Uterine smooth muscle cell (primary cell): ENCODE measurements at places on chromosomes 3 and 15. TPM values are rescaled to one million over a fixed set of nuclear protein-coding genes. Genes with fewer than 3 reads are reported as not detected.

C15orf62 gene
- total RNA-seq = not detected in 2 replicates

GASK1A gene
- 2.2 and 3.9 TPM in 2 replicates for total RNA-seq

TMEM41A gene
- 9.7 and 10.1 TPM in 2 replicates for total RNA-seq

ERICH6 gene
- 0.22 TPM in 1 of 2 replicates, not detected in the other for total RNA-seq

WDR93 gene
- under 0.01 TPM in 2 replicates for total RNA-seq

HERC2 gene
- total RNA-seq = 47.4 and 51.0 TPM in 2 replicates

CHSY1 gene
- 32.1 and 34.0 TPM in 2 replicates for total RNA-seq

MYRIP gene
- 0.12 and 0.22 TPM in 2 replicates for total RNA-seq

MUSTN1 gene
- total RNA-seq = 0.50 TPM in 1 of 2 replicates, not detected in the other

FES gene
- total RNA-seq = 33.5 and 38.1 TPM in 2 replicates

RAB6B gene
- 0.22 and 0.37 TPM in 2 replicates for total RNA-seq

LCTL gene
- 0.33 and 0.75 TPM in 2 replicates for total RNA-seq

GATM gene
- total RNA-seq = 0.25 and 0.44 TPM in 2 replicates

EFHB gene
- total RNA-seq = under 0.01 and 0.11 TPM in 2 replicates

CMTM8 gene
- total RNA-seq = 0.12 and 0.22 TPM in 2 replicates

ZNF662 gene
- total RNA-seq = 1.9 and 2.4 TPM in 2 replicates

TIMP4 gene
- 5.1 and 5.6 TPM in 2 replicates for total RNA-seq
